ENCODE measurements at places on chromosomes 11 and 22.
A peak's percentile ranks its signal among the peaks of the same experiment; 100 is the strongest.

- DNase-seq = no peak
Measured at GRCh38 chr11:114304065-114304464, 7.9 kb downstream of the NNMT start.

DNA sequence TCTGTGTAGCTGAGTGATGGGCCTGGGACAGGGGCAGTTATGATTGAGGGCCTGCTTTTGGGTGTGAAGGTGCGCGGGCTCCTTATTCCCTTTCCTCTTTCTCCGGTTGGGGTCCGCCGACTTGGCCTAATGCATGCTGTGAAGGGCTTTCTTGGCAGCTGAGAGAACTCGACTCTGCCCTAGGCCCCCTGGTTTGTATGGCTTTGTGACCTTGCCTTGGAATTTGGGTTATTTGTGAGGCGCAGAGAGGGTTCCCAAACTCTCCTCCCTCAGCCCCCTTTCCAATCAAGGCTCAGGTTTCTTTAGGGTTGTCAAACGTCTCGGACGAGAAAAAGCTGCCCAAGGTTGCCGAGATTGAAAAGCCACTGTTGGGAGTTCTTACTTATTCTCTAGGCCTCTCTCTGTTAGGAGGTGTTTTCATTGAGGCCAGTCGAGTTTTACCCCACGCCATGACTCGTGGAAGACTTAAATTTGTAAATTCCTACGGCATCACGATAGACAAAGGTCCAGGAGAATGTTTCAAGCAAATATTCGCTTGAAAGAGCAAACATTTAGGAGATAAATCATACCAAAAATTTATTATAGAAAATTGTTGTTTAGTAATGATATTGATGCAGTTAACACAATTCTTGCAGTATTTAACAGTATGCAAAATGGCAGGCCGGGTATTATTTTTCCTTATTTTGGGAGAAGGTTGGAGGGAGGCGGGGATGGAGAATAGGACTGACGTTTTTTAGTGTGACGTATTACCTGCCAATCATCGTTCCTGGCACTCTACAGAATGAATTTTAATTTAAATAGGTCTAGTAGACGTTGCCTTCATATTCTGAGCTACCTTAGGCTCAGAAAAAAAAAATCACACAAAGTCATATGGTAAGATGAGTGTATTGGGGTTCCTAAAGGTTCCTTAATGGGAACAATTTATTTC, 689 bp downstream of the PDHX start:
- DNase-seq = no peak

DNA sequence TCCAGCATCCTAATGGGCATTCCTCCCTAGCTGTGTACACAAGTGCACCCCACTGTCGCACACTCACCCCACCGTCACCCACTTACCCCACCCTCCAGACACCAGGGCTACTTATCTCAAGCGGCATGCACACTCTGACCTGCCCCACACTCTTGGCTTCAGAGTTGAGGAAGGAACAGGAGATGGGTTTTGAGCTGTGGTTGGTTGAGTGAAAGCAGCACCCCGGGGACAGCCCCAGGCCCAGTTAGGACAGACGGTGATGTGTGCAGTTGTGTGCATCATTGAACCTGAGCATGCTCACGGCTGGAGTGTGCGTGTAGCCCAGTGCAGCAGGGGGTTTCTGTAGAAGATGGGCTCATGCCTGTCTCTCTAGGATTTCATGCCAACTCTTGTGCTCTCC, 32.5 kb downstream of the AHNAK start:
- no peak for DNase-seq

DNA sequence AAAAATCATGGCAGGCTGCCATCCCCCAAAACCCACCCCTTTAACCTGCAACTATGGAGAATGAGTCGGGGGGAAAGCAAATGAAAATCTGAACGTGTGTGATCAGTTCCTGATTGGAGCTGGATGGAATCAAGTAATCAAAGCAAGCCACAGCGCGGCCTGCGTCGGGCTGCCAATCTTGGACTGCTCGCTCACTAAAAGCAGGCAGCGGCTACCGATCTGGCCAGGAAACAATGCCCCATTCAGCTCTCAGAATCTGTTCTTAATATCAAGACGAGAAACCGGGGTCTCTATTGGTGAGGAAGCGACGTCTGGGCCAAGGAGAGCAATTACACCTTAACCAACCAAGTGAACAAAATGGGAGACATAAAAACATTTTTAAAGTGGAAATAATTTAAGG, 472.2 kb downstream of the SOX6 start:
- DNase-seq = no peak

DNA sequence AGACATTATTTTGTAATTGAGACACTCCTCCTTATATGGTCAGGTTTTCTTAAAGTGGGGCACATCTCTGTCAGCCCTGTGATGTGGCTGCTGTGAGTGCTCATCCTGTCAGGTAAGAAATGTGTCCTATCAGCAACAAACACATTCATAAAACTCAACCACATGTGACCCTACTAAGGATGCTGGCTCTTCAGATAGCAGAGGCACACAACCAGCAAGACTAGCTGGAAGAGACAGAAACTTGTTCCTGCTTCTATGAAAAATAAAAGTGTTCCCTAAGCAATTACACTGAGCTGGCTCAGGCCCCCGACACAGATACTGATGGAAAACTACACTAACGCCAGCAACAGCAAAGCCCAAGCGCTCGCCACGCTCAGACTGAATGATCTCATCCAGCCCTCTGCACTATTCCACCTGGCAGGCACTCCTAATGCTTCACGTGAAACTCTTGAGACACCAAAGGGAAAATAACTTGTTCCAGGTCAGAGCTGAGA, 49.8 kb upstream of the CYP2D6 start:
- DNase-seq = no peak

GRCh38 chr22:46533070-46533833, 4.2 kb downstream of the CELSR1 start:
- no peak for DNase-seq

GRCh38 chr11:120182372-120182771, 28.5 kb upstream of the OAF start:
- no peak for DNase-seq

- no peak for DNase-seq
Measured at GRCh38 chr11:1837171-1838076, 1.4 kb upstream of the TNNI2 start.

GRCh38 chr11:93972790-93973189, 48.4 kb upstream of the HEPHL1 start:
- DNase-seq = no peak

DNA sequence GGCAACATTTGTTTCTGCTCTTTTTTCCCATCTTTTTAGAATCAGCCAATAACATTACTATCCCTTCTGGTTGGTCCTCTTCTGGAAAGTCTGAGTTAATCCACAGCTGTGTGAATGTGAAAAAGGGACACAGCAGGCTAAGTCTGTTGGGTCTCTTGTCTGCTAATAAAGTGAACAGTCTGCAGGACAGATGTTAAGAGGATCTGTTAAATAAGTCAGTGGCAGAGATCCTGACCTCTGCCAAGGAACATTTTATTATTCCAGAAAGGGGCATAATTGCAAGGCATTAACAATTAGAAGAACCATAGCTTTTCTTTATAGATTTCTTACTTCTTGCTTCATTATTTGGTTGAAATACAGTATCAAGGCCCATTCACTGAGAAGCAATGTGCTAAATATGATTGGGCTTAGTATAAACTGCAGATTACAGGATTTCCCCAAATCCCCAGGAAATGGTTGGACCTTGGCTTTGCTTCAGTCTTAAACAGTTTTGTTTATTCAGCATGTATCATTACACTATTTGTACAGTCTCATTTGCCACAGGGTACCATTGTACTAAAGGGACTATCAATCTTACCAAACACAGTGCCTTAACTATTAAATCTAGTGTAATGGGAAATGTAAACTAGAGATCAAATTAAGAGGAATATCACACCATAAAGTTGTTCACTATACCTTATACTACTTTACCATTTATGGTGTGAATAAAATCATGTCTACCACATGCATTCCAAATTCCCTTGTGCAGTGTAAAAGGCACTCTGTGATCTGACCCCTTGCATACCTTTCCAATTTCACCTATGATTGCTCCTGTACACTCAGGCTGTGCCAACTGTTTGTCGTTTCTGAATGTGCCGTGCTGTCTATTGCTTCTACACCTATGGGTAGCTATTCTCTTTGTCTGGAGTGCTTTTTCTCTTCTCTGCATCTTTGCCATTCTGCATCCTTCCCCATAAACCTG, 274.0 kb downstream of the SOX6 start:
- peak; percentile 44 for DNase-seq

DNA sequence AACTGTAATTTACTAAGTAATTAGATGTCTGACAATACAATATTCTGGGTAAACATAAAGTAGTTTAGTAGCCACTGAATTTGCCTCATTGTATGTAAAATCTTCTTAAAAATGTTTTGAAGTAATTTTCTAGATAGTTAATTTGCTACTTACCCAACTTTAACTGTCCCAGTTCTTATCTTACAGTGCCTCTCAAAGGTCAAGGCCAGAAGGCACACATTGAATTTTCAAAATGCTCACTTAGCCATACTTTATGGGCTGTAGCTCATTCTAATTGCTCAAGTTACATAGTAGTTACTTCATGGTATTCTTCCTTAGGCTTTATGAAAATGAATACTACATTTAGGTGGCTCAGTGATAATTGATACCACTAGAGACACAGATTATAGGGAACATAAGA, 666.6 kb downstream of the CNTN5 start:
- no peak for DNase-seq

DNA sequence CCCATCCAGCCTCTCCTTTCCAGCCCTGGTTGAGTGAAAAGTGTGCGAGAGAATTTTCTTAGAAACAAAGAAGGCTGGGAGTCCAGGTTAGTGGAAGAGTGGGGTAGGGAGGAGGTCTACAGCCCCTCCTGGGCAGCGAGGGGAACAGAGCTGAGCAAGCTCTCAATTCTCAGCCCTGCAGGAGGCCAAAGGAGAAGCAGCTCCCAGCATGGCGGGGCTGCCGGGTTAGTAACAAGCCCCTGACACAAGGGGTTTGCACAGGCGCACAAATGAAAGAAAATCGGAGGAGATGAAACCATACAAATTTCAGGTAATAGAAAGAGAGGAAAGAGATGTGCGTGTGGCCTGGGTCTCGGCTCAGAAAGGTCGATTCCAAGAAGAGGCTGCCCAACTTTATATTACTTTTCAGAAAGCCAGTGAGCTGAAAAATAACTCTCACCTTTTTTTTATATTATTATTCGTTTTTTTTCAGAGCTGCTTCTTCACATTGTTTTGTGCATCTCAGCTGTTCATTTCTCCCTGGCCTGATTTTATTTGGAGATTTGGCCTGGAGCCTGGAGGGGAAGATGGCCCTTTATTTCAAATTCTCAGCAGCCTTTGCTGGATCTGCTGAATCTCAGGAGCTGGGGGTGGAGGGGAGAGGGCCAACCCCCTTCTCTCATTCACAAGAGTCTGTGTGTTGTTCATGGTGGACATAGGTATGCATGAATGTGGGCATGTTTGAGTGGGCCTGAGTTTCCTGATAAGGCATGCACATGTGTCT, 583.2 kb downstream of the BUD13 start:
- DNase-seq = no peak

- no peak for DNase-seq
Measured at GRCh38 chr22:42317008-42317407, 46.6 kb upstream of the TCF20 start.

GRCh38 chr11:116715383-116715782, 57.4 kb downstream of the BUD13 start:
- DNase-seq = no peak

- DNase-seq = no peak
Measured at GRCh38 chr11:95352733-95353346, 121.8 kb upstream of the SESN3 start.

- DNase-seq = no peak
Measured at GRCh38 chr11:131666617-131667016, 296.2 kb downstream of the NTM start.

DNA sequence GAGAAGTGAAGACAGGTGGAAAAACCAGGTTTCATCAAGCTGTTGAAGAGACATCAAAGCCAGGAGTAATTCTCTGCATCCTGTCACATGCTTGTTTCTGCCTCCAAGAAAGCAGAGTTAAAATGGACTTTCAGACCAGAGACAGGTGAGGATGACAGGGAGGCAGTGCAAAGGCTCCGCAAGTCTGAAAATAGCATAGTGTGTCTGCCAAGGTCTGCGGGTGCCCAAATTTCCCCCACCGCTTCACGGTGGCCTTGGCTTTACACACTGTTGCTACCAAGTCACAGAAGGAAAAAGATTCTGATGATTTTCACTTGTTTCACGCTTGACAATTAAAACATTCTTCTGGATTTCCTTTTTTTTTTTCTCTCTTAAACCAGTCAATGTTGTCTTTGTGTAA, 44.2 kb downstream of the SNX19 start:
- DNase-seq = no peak

GRCh38 chr11:92834296-92835020, 135.0 kb upstream of the MTNR1B start:
- DNase-seq = no peak

- no peak for DNase-seq
Measured at GRCh38 chr22:22682807-22683667, 38.6 kb downstream of the GGTLC2 start.

- DNase-seq = no peak
Measured at GRCh38 chr11:133988686-133989410, 32.1 kb upstream of the IGSF9B start.

DNA sequence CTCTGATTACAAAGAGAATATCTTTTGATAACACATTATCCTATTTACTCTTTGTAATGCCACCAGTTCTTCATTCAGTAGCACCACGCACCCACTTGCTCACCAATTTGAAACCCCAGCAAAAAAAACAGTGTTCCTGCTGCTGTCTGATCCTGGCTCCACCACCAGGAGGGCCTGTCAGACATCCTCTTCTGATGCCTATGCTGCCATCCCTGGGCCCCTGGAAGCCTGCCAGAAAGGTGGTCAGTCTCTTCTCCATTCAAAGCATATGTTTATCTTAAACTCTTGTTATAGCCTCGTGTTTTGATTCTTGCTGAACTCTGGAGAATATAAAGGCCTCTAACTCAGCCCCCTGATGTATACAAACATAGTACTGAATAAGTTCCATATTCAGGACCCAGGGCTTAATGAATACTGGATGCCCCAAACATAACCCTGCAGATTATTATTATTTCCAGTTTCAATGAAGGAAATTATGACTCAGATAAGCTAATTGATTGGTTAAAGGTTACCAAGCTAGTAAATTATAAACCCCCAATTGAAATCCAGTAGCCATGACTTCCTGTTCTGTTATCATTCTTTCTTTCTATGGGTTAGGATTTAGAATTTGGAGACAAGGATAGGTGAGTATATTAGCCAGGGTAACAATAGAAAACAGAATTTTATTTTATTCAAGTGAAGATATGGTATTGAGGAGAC, 116.7 kb downstream of the NTM start:
- DNase-seq = no peak

DNA sequence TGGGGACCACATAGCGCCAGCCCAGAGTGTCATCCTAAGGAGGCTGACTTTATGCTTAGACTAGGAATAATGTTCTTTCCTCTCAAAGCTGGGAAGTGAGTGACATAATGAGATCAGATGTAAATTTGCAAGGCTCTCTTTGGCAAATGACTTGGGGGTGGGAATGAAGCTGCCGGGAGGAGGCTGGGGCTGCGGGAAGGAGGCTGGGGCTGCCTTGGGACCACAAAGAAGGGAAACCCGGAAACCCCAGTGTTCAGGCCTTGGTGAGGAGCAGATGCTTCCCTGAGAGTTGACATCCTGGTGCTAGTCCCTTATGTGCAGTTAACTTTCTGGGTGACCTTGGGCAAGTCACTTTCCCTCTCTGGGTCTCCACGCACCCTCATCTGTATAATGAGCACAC, 182.0 kb downstream of the CHST1 start:
- DNase-seq = no peak
